HT-29 (cell line): ENCODE measurements at places on chromosomes 2 and 18. TPM values are rescaled to one million over a fixed set of nuclear protein-coding genes. Genes with fewer than 3 reads are reported as not detected.

Gene XPO1
- 85.6 and 101 TPM in 2 replicates for total RNA-seq

Gene RFTN2
- total RNA-seq: not detected in 2 replicates

Gene ZSWIM2
- not detected in 2 replicates for total RNA-seq

DNA sequence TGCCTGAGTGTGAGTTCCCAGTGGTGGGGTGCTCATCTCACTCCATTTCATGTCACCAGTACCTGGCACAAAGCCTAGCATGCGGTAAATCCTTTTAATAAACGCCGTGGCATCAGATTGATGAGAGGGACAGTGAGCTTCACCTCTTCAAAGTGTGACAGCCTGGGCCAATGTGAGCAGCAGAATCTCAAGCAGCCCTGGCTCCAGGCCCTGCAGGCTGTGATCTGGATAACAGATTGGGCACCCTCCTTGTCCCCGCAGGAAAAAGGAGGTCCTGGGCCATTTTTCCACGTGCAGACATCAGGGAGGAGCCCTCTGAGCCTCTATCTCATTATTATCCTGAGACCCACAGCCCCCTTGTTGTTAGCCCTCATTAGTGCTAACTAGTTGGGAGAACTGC lies 34.8 kb downstream of the TET3 start:
- no peak for DNase-seq

DNA sequence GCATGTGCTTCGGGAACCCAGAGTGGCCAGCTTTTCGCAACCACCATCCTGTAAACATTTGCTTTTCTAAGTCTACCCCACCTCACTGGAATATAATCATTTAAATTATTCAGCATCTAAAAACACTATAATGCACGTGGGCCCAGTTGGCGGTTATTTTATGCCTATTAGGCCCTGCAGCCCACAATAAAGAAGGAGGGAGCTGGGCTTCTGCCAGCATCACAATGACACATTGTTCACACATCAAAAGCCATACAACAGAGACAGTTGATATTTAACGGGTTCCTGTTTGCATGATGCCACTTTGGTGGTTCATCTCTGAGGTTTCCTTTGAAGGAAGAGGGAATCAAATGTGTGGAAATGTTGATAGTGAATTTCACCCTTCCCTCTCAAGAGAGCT lies 916.0 kb upstream of the CELF4 start:
- no peak for DNase-seq

- DNase-seq: no peak
Observed at GRCh38 chr18:38458698-38459097, 893.1 kb upstream of the CELF4 start.

Gene SCYGR8
- total RNA-seq: not detected in 2 replicates

Gene RAB27B
- total RNA-seq: 4.9 and 5.4 TPM in 2 replicates

Gene ITGB6
- 14.3 and 14.8 TPM in 2 replicates for total RNA-seq

Gene UGT1A4
- total RNA-seq: 3.4 and 3.9 TPM in 2 replicates

Gene ZSCAN30
- 2.2 and 3.3 TPM in 2 replicates for total RNA-seq

DNA sequence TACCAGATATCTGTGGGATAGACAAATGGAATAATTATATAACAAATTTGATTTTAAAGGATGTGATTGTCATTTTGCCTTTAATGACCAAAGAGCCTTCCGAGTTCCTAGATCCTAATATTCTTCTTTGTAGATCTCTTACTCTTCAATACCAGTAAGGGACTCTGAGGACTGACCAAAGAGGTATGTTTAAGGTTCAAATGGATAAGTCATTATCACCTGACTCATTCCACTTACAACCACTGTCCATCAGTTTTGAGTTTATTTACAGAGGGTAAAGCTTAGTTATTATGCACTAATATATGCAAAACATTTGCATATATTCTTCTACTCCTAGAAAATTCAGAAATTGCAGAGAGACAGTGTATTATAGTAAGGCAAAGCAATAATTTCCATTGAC lies 62.7 kb downstream of the CCDC148 start:
- no peak for DNase-seq

GRCh38 chr2:72118951-72119350 lies 28.7 kb downstream of the CYP26B1 start:
- DNase-seq: no peak

GRCh38 chr18:66553824-66554223 lies 50.1 kb downstream of the CDH19 start:
- DNase-seq: no peak

Gene ACVR1
- total RNA-seq: 6.6 and 7.1 TPM in 2 replicates

DNA sequence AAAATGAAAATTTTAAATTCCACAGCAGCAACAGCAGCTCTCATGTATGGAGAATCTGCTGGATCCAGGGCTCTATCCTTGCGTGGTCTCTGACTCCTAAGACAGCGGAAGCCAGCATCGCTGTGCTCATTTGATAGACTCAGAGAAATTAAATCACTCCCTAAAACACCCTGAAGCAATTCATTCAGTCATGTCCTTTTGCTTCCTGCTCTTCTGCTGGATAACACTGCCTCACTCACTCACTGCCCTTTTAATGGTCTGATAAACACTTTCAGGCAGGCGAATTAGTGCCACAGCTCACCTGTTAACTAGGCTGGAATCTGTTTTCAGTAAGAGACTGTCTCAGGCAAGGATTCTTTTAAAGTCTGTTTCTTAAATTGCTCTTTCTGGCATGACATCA lies 10.0 kb downstream of the WIPF1 start:
- no peak for DNase-seq

Gene DNAJC5G
- not detected in 2 replicates for total RNA-seq

Gene ACYP2
- 5.1 and 8.4 TPM in 2 replicates for total RNA-seq

- DNase-seq: no peak
Observed at GRCh38 chr18:9535430-9535991, 60.2 kb downstream of the RALBP1 start.

DNA sequence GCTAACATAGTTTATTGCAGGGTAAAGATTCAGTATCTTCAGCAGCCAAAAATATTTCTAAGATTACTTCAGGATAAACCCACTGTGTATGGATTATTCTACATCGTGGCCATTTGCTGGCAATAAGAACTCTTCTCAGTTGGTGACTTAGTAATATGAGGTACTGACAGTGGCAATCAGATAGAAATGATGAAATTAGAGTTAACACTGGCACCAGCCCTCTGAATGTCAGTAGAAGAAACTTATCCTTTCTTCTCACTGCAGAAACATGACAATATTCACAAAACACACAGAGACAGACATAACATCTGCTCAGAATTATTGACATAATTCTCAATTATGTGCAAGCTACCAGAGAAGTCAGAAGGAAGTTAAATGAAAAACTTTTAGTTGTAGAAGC lies 246.3 kb upstream of the COL3A1 start:
- no peak for DNase-seq

- no peak for DNase-seq
Observed at GRCh38 chr18:45166836-45167551, 448.3 kb upstream of the SLC14A2 start.
